ENCODE measurements at places on chromosomes 3 and 15. TPM values are rescaled to one million over a fixed set of nuclear protein-coding genes. Genes with fewer than 3 reads are reported as not detected.

Gene P2RY13
- 2.5 TPM for total RNA-seq

Gene MYNN
- total RNA-seq: 32.8 TPM

Gene UBAP1L
- 3.0 TPM for total RNA-seq

Gene SNUPN
- 18.6 TPM for total RNA-seq

Gene CYP8B1
- total RNA-seq: not detected

All from gastroesophageal sphincter (tissue), 4 donors.